ENCODE measurements at places on chromosomes 3 and 15.

DNA sequence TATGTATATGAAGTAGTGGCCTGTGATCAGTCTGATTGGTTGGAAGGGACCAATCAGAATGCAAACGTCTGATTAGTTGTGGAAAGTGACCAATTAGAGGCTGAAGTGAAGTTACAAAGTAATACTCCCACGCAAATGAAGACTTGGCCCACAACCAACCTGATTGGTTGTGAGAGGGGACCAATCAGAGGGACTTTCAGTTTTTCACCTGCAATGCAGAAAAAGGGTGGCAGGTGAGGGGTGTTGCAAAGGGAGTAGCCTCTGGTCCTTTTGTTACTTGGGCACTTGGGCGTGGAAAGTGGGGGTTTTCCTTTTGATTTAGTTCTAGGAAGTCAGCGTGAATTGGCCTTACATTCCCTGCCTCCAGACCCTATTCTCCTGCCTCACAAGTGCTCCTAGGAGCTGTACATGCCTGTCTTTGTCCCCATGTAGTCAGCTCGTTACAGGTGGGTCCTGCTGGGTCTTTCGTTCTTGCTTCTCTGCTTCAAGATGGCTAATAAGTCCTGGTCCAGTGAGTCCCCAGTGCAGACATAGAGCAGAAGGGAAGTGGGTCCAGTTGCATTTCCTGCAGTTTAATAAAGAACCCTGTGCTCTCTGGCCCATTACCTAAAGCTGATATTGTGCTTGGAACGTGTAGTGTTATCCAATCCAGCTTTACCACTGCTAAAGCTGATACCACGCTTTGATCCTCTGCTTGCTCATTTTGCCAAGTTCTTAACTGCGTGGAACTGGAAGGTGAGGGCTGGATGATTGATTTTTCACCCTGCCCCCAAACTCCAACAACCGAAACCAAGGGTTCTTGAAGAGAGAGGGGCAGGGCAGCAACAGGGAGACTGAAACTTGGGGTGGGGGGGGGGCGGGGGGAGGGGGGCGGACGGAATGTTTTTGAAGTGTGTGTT is 46.0 kb upstream of the CD47 start:
- no peak for DNase-seq

DNA sequence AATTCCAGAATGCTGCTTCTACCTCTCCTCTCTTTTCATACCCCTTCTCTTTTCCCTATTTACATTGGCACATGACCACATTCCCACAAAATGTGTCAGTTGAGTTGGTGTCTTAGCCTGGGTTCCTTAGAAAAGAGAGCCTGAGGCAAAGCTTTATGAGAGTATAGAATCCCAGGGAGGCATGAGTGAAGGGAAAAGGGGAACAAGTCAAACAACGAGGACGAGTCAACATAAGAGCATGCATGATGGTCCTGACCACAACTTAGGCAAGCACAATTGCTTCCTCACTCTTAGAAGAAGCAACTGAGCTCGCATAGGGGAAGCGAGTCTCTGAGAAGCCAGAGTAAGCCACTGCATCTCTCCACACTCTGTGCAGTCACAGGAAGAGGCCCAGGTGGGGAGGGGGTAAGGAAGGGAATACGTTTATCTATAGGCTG is 15.4 kb upstream of the ZNF774 start:
- DNase-seq, result no peak

DNA sequence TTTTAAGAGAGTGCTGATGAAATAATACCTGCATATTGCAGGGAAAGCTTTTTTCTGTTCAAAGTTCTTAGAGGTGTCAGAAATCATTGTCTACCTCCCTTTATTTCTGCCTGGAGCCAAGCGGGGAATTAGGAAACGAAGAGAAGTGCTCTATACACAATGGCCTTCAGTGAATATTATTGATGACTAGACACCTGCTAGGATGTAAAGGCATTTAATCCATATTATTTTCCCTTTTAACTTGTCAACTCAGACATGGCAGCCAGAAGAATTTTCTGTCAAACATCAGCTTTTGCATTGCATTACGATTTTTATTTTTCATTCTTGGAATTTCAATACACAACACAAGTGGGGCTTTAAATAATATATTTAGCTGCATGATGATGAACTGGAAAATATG is 24.7 kb downstream of the CADM2 start:
- DNase-seq, result no peak

DNA sequence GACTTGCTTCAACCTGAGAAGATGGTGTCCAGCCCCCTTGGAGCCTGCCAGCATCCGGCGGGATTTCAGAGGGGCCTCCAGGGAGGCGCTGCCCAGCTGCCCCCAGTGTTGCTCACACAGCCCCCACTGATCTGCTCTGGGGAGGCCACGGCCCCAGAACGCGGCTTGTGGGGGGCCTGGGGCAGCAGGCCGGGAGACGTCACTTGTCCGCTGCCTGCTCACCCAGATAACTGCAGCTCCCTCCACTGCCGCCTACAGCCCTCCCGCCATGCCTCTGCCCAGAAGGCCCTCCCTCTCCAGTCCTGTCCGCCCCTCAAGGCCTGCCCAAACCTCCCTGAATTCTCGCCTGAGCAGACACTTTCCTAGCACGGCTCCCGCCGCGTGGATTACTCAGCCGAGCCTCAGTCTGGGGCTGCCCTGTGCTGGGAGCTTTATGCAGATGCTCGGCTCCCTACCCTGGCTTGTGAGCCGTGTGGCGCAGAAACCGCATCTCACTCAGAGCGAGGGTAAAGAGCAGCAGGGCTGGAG is 17.2 kb upstream of the ADIPOQ start:
- no peak for DNase-seq

GRCh38 chr3:143578810-143579435 is 269.3 kb downstream of the SLC9A9 start:
- DNase-seq, result no peak

DNA sequence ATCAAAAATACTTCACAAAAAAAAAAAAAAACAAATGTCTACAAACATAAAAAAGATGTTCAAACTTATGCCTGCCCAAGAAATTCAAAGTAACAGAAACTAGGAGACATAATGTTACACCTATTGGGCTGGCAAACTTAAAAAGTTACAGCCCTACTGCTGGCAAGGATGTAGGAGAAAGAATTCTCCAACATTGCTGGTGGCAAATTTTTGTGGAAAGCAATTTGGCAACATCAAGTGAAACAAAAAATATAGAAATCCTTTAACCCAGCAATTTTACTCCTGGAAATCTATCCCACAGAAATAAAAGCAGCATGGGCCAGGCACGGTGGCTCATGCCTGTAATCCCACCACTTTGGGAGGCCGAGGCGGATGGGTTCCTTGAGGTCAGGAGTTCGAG is 73.2 kb downstream of the STAG1 start:
- no peak for DNase-seq

- no peak for DNase-seq
These were observed 74.6 kb downstream of the ZBTB20 start for GRCh38 chr3:115072265-115073021.

DNA sequence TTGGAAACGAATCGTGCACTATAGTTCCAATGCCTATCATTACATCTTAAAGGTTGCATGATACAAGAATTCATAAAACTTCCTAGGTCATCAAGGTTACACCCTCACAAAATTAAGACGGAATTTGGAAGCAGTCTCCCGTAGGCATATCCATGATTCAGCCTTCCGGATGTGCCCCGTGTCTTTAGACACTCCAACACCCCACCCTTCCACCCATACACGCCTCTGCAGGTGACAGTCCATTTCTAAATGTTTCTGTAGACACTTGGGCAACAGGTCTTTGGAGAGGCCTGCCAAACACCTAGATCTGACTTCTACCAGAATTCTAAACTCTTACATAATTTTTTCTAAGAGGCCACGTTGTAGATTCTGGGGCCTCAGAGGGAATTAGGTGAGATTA is 49.8 kb downstream of the LDHAL6B start:
- DNase-seq, result no peak

DNA sequence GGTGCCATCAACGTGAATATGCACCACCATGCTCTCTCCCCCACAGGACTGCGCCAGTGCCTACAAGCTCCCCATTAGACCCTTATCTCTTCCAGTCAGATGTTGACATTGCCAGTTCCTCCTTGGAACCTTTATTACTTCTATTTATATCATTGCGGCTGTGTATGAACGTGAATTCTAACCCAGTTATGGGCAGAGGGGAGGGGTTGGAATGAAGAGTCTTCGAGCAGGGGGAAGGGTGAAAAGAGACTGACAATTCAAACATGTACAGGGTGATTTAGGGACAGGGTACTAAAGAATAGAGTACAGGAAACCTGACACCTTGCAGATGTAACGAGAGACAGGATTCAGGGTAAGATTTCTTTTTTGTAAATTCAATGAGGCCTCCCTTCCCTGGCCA is 41.8 kb upstream of the ST6GAL1 start:
- DNase-seq, result no peak

DNA sequence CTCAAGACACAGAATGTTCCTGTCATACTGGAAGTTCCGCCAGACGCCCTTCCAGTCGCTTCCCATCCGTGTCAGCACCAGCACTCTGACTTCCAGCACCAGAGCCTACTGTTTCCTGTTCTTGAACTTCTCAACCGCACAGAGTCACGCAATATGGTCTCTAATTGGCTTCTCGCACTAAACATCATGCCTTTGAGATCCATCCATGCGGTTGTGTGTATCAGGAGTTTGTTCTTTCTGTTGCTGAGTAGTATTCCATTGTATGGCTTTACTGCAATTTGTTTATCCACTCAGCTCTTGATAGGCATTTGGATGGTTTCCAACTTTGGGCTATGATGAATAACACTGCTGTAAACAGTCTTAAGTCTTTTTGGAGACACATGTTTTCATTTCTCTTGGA is 112.1 kb downstream of the LRRK1 start:
- no peak for DNase-seq

DNA sequence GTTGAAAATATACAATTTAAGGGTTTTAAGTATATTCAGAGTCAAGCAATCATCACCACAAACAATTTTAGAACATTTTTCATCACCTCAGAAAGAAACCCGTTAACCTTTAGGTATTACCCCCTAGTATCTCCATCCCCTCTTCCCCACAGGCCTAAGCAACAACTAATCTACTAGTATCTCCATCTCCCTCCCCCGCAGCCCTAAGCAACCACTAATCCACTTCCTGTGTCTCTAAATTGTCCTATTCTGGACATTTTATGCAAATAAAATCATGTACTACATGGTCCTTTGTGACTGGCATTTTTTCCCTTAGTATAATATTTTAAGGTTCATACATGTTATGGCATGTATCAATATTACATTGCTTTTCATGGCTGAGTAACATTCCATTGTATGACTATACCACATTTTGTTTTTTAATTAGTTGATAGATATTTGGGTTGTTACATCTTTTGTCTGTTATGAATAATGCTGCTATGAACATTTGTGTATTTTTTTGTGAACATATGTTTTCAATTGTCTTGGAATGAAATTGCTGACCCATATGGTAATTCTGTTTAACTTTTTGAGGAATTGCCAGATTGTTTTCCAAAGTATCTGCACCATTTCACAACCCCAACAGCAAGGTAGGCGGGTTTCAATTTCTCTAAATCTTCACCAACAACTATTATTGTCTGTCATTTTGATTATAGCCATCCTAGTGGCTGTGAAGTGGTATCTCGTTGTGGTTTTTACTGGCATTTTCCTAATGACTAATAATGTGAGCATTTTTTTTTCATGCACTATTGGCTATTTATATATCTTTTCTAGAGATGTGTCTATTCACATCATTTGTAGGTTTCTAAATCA is 215.6 kb upstream of the CD96 start:
- DNase-seq, result no peak

DNA sequence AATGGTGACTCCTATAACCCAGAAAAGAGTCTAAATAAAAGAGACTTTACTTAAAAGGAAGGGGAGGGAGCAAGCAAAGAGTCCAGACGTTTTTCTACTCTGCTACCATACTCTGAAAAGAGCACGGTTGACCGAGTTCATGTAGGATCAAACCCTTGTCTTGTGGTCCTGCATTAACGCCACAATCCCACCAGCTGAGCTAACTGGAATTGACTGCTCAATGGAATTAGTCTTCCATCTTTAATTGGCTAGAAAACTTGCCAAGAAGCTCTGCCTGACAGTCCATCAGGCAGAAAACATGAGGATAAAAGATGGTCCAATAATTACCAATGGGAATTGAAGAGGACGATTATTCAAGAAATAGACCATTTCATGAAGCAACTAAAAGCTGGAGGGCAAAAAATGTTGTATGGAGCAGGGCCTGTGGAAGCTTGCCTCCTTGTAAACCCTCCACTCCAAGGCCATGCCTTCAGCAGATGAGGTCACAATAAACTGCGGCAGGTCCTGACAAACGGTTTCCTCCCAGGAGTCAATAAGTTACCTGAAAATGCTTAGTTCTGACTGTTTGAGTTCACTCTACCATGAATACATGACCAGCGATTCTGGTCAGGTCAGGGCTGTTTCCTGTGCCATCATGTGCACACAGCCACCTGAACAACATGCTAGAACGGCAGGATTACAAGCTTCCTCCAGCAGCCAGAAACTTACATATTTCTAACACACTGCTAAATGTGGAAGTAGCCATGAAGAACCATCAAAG is 35.6 kb upstream of the ARHGEF3 start:
- no peak for DNase-seq

DNA sequence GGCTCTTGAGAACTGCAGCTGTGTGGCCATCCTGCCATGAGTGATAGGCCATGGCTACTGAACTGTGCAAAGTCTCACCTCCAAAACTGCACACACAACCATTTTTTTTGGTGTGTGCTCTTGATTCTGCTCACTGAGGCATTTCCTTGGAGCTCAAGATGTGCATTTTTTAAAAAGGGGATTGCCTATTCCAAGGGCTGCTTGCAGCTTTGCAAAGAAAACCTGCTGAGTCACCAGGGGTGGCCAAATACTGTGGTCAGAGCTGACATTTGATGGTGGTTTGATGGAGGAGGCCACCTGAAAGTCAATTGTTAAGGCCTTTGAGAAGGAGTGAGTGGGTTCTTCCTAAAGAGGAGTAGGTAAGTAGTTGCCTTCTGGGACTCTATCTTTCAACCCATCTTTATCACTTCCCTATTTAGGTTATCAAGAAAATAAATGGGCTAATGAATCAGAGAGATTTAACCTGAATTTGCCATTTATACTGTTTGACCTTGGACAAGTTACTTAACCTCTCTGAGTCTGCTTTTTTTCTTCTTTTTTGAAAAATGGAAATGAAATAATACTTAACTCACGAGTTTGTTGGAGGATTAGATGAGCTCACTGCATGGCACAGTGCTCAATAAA is 87.9 kb downstream of the CHST2 start:
- no peak for DNase-seq

- peak; percentile 93 for DNase-seq
These were observed 57.0 kb upstream of the NR2F2 start for GRCh38 chr15:96273317-96274086.

DNA sequence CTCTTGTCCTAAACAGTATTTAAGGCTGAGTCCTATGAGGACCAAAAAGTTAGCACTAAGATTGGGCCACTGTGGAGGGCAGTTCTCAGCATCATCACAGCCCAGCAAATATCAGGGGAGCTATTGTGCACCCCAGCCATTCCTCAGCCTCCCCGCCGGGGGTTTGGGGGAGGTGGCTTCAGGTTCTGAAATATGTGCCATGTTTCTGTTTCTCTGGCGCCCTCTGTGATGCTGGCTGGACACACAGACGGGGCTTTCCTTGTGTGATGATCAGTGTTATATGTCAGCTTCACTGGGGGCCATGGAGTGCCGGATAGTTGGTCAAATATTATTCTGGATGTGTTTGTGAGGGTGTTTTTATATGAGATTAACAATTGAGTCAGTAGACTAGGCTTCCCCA is 106.8 kb downstream of the GABRG3 start:
- no peak for DNase-seq

GRCh38 chr3:37673401-37673800 is 188.3 kb upstream of the CTDSPL start:
- no peak for DNase-seq

- no peak for DNase-seq
These were observed 44.6 kb downstream of the CMTM6 start for GRCh38 chr3:32457971-32458471.

GRCh38 chr3:172904711-172905373 is 154.3 kb downstream of the ECT2 start:
- no peak for DNase-seq
